Fibroblast of pulmonary artery (primary cell): ENCODE measurements at places on chromosomes 7 and 10.

DNA sequence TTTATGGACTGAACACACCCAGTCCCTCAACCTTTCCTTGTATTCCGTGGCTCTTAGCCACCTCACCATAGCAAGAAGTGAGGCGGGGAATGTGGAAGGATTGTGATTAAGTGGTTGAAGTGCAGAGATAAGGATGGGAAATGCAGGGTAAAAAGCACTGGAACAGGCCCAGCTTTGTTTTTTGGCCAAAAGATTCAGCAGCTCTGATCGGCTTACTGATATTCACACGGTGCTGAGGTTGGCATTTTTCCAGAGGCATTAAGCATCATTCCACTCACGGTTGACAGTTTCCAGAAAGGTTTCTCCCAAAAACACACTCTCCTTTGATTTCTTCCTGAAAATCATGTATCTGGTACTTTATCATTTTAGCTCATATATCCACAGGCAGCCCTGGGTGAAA, 544.2 kb downstream of the CNTNAP2 start:
- DNase-seq, result no peak

DNA sequence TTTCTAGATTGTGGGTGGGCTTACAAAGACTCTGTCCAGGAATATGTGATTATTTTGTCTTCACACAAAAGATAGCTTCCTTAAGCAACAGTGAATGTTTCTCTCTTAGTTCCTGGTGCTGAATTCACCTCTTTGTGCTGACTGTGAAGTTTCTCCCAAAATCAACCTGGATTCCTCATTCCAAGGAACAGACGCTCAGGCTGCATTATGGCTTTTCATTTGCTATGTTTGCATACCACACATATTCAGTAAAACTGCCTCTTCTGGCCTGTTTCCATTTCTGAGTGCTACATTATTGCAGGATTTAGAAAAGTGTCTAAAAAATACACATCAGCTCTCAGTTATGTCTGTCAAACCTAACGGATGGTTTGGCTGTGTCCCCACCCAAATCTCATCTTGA, 21.5 kb downstream of the MACROH2A2 start:
- DNase-seq, result no peak

GRCh38 chr7:133294234-133294633, 41.4 kb downstream of the EXOC4 start:
- no peak for DNase-seq

GRCh38 chr10:53357587-53357986, 585.0 kb upstream of the MBL2 start:
- DNase-seq, result no peak

DNA sequence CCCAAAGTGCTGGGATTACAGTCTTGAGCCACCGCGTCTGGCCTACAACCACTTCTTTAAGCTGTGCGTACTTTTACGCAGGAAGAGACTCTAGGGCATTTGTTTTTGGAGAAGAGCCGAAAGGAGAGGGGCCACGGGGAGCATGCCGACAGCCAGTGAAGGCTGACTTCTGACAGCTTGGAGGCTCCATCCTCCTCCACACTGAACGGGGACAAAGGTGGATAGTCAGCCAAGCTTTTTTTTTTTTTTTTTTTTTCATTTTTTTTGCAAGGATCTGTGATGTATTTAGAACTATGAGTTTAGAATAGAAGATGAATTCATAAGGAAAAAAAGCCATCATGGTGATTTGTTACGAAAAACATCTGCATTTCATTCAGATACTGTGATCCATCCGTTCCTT, 221.7 kb downstream of the ARHGAP21 start:
- no peak for DNase-seq

- DNase-seq, result peak; percentile 3
Measured at GRCh38 chr10:11331046-11331577, 280.3 kb downstream of the USP6NL start.

GRCh38 chr7:48837266-48837665, 87.1 kb upstream of the CDC14C start:
- DNase-seq, result no peak

DNA sequence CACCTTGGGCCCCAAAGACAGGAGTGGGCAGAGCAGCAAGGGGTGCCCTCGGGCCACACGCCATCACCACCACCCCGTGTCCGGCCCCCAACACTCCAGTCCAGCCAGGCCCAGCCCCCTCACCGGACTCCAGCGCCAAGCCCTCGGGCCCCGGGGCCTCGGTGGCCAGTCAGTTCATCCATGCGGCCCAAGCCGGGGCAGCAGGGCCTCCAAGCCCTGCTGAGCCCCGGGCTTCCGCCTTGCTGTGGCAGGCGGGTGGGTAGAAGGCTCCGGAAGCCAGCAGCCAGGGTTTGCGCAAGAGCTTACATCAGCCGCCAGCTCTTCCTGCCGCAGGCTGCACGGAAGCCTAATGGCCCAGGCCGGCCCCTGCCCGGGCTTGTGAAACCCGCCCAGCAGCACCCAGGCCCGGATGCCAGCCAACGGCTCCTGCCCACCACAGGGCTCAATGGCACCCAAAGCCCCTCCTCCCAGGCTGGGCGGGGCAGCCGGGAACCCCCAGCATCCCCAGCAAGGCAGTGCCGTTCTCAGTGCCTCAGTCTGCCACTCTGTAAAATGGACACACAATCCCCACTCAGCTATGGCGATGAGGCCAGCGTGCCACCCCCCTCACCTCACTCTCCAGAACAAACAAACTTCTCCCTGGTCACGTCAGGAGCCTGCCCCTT, 26.5 kb downstream of the TNRC18 start:
- DNase-seq, result peak; percentile 83

DNA sequence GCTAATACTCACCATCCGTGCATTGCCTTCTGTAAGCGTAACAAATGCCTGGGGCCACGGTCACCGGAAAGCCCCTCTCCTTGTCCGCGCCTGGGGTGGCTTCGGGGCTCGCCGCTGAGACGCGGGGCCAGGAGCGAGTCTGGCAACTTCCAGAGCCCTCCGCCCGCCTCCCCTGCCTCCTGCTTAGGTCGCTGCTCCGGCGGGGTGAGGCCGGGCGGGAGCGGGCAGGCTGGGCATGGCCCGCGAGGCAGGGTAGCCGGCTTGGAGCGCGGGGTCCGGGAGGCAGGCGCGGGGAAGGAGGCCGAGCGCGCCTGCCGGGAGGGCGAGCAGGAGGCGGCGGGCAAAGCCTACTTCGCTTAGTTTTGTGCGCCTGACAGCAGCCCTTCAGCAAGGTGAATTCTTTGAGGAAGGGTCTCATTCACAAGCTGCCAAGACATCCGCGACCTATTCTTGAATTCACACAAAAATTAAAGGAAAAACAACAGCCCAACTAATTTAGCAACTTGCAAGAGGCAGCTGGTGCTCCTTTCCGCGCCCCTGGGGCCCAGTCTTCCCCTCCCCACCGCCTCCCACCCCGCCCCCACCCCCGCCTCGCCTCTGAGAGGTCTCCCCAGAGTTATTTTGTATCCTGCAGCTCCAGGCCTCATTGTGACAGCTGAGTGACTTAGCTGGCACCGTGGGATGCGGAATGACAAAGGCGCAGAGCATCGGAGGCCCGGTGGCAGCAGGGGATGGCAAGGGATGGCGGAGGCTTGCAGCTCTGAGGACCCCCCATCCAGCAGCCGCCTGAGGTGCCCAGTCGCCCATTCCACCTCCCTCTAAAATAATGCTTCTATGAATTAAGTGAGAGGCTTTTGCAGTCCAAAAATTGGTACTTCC, 12.8 kb upstream of the KAT6B start:
- DNase-seq, result no peak

DNA sequence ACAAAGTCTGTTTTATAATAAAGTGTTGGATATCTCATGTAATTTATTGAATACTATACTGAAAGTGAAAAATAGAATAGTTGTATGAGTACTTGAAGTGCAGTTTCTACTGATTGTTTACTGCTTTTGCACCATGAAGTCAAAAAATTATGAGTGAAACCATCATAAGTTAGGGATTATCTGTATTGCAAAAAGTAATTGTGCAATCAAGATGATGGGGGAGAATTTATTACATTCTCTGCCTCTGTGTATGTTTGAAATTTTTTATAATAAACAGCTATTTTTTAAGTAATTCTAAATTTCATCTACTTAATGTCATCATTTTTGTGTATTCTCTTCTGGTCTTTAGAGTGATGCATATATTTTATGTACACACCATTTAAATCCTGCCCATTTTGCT, 47.2 kb upstream of the TMEM273 start:
- DNase-seq, result no peak

GRCh38 chr7:65980478-65981250, 1.3 kb downstream of the GUSB start:
- no peak for DNase-seq

DNA sequence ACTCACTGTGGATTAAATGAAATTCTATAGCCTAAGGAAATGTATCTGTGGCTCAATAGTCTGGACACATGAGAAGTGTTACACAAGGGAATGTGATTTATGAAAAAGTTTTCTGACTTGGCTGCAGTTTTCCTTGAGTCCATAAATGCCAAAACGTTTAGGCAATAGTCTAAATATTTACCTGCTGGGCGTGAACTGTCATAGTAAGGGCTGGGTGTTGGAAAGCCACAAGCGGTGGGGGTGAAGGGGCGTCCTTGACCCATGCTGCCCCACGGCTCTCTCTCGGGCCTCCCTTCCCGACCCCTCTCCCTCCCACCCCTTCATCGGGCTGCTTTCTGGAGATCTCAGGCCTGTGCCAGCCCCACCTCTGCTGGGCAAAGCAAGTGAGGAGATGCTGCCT, 223.7 kb downstream of the BUB3 start:
- DNase-seq, result no peak

DNA sequence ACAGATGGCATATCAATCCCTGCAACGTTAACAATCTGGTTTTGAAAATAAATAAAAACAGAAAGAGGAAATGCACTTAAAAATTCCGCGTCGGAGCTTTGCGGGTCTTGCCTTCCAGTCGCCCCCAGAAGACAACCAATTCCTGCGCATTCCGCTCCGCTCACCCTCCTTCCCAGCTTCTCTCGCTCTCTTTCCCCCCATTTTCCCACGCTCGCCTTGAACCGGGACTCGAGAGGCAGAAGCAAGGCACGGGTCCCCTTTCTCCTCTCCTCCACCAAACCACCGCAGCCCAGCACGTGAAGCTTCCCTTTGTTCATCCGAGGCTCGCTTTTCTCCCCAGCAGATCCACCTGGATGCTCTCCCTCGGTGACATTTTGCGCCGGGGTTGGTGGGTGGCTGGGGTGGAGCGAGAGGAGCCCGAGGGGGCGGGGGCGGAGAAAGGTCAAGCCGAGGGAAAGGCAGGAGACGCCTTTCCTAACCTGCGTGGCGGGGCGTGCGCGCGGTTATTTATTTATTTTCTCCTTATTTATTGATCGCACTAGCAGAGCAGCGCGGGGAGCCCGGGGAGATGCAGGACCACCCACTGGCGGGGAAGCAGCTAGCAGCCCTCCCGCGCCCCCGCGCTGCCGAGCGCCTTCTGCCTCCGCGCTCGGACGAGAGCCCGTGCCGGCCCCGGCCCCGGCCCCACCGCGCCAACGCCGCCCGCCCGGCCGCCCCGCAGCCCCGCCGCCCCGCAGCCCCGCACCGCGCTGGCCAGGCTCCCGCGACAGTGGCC, at the start of gene KCND2:
KCND2 (plus strand) TSS at position 475 of the 775 bp plus-strand sequence.
- DNase-seq, result peak; percentile 6

- no peak for DNase-seq
Measured at GRCh38 chr10:127283576-127283975, 87.2 kb upstream of the INSYN2A start.

DNA sequence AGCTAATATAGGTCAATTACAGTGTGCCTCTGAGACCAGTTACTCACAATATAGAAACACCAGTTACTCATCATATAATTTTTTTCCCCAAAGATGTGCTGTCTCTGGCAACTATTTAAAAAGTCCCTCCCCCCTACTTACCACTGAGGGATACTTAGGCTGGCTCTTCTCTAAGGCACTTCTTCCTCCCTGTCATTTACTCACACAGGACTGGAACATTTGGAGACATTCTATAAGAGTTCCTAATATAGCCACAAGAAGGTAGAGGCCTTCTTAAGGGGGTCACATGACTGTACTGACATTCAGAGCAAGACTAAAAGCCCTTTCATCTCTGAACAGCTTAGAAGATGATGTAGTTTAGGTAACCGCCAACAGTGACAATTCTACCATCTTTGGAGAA, 44.4 kb upstream of the SLIT1 start:
- no peak for DNase-seq

- DNase-seq, result no peak
Measured at GRCh38 chr10:118687472-118687871, 67.3 kb downstream of the CACUL1 start.

DNA sequence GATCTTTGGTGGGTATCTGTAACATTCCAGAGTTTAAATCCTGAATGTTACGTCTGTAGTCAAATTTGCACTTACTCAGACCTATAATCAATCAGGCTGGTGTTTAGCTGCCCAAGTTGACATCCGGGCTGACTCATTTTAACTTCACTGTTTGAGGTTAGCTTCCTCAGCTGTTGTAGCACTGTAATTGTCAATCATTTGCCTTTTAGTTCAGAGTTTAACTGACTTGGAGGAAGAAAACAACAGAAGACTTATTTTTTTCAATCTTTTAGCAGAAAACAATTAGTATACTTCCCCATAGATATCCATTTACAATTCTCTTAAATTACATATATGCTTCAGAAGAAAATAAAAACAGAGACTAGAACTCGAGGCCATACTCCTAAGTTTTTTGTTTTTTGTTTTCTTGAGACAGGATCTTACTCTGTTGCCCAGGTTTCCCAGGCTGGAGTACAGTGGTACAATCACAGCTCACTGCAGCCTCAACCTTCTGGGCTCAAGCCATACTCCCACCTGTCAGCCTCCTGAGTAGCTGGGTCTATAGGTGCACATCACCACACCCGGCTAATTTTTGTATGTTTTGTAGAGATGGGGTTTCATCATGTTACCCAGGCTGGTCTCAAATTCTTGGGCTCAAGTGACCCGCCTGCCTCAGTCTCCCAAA, 38.5 kb upstream of the LRRC17 start:
- DNase-seq, result peak; percentile 78

- DNase-seq, result no peak
Measured at GRCh38 chr10:127279334-127279774, 83.0 kb upstream of the INSYN2A start.

DNA sequence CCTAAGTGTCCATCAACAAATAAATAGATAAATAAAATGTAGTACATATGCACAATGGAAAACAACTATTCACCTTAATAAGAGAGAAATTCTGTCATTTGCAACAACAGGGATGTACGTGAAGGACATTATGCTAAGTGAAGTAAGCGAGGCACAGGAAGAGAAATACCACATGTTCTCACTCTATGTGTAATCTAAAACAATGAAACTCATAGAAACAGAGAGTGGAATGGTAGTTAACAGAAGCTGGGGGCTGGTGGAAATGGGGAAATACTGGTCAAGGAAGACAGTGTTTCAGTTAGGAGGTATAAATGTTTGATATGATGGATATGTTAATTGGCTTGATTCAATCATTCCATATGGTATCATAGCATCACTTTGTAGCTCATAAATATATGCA, 43.1 kb downstream of the ARL4A start:
- DNase-seq, result peak; percentile 16

- DNase-seq, result no peak
Measured at GRCh38 chr7:155738104-155738503, 74.2 kb downstream of the SHH start.

DNA sequence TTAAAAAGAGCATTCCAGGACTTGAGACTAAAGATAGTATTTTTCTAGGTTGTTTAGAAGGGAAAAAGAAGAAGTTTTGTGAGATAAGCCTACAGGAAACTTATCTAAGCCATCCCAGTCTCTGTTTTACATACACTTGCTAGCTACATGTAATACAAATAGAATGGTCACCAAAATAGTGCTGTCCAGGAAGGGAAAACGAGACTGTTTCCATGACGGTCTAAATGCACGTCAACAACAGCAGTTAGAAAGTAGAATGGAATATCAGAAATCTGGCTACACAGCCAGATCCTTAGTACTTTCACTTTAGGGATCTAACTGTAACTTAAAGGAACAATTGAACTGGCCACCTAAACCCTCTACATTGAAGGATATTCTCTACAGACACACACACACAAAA, 117.6 kb downstream of the TSPAN12 start:
- peak; percentile 40 for DNase-seq
